CD4-positive, alpha-beta T cell treated with Interleukin-15 for 1 hour (primary cell): ENCODE measurements at places on chromosomes 12 and 14.

DNA sequence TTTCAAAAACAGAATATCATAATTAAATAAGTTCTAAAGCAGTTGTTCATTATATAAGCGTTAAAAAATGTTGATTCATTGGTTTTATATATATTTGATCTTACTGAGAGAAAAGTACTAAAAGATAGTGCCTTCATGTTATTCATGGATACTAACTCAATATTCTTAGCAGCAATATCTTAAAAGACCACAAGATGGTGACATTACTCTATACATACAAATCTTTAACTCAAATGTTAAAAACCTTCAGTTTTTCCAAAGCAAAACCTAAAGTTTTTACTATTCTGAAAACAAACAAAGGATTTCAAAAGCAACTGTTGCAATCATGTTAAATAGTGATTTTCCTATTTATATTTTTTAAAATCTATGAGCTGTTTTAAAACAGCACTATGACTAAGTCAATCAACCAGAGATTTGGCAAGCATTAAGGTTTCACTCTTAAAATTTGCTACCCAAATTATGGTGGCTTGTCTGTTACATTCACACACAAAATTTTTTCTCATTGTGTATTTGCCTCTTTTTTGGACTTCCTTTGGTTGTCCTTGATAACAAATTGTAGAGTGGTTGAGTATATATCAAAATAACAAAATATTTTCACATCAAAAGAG lies 50.1 kb upstream of the RERGL start:
- no peak for DNase-seq

- DNase-seq: peak; percentile 48
Measured at GRCh38 chr14:73245480-73246325, 8.4 kb downstream of the PAPLN start.

DNA sequence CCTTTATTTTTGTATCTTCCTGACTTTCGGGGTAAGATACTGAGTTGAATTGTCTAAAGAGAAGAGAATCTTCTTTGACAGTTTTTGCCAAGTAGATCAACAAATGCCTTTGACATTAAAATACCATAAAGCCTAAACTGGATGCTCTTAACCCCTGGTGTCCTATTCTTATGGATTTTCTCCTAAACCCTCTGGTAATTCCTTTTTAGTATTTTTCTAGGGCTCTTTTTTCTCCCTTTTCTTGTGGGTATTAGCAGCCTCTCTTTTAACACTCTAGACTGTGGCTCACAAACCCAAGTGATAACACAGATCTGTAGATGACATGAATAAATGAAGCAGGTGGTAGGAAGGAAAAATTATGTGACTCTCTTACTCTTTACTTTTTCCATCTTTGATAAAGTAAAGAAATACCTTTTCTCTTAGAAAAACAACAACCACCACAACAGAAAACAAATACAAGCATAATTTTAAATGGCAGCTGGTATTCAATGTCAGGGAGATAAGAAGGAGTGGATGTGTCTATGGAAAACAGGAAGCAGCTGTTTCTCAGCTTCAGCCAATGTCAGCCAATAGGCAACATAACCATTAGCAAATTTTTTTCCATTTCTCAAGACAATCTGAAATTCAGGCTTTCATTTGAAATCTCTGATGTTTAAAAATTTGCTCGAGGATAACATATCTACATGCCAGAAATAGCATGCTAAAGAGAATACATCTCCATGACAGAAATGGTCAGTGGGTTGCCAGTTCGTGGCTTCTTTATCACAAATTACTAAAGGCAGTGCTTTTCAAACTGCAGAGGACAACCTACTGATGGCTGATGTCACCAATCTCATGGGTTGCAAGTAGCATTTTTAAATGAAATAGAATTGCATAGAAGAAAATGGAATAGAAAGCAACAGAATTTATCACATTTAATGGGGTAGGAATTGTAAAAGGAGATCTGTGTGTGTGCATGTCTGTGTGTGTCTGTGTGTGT lies 123.1 kb upstream of the KRR1 start:
- no peak for DNase-seq

GRCh38 chr14:89093083-89093730 lies 268.8 kb downstream of the TTC8 start:
- no peak for DNase-seq

GRCh38 chr14:22112004-22112403 lies 438.4 kb upstream of the OR4E1 start:
- DNase-seq: no peak

GRCh38 chr14:40248671-40249070 lies 816.4 kb upstream of the FBXO33 start:
- DNase-seq: no peak

GRCh38 chr14:102739190-102739469 lies 38.1 kb upstream of the TRAF3 start:
- no peak for DNase-seq

DNA sequence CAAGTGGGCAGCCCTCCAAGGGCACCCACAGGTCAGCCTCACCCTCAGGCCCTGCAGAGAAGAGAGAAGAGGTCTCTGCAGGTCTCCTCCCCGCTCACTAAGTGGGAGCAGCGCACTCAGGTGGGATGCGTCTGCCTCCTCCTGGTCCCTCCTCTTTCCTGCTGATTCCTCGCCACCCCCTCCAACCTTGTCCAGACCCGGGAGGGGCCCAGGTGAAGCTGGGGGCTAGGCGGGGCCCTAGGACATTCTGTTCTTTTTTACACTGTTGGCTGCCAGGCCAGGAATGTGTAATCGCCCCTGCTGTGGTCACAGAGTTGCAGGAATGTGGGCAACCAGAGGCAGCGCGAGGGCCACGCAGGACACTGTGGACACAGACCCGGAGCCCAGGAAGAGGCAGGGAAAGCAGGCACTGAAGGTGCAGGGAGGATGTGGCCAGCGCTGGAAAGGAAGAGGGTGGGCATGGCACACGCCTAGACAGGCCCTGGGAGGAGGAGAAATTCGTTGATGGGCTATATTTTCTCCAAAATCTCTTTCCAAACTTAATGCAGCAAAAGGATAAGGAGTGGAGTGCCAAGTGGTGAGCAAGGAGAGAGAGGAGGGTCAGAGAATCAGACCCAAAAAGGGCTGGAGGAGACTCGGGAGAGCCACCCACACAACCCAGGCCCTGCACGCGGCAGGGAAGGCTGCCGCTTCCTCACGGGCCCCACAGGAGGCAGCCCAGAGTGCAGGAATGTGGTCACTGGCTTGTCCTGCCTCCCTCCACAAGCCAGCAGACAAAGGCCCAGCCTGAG lies 911 bp upstream of the SCNN1A start:
- no peak for DNase-seq
